NCI-H748 treated with DMSO at 0.1 percent for 48 hours (cell line): ENCODE measurements at places on chromosomes 11 and 22.

DNA sequence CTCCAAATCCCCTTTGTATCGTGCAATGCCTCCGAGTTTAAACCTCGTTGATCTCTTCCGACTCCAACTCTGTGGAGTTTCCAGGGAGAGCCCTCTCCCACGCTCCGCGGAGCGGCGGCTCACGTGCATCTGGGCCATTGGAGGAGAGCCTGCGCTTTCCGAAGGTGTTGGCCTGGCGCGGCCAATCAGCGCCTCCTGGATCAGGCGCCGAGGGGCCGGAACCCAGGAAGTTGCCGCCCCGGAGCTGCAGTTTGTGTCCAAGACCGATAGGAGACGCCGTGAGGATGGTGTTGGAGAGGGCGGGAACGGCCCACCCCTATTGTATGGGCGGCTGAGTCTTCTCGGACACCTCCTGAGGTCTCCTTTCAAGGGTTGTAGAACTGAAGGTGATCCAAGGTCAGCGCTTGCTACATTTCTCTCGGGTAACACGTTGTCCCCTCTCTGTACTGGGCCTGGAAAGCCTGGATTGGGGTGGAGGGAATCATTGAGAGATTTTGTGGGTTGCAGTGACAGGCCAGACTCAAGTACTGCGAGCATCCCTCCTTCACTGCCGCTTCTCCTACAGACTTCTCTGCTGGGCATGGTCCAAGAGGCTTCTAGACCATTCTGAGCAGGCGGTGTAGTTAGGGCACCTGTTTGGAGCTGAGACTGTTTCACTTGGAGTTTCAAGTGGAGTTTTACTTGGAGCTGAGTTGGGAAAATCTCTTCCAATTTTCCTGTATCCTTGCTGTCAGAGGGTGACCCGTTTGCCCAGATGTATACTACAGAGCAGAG is 1.7 kb downstream of the ADAMTS15 start:
- no peak for DNase-seq

DNA sequence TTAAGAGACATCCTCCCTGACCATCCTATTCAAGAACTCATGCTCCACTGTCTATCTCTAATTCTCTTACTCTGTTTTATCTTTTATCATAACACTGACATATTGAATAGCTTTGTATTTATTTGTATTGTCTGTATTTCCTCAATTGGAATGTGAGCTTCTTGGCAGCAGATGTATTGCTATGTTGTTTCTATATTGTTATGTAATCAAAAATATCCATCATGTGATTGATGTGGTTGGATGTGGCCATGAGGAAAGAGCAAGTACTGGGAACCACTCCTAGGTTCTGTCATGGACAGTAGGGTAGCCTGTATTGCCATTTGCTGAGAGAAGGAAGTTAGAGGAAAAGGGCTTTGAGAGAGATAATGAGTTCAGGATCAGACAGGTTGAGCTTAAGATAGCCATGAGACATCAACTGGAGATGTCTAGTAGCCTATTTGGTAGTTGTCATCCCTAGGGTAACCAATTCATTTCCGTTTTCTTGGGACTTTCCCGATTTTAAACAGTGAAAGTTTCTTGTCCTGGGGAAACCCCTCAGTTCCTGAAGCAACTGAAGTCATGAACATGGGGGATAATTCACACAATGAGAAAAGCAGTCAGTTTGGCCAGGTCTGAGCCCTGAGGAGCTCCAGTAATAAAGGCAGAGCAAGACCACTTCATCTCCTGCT is 404.5 kb downstream of the INSC start:
- no peak for DNase-seq

DNA sequence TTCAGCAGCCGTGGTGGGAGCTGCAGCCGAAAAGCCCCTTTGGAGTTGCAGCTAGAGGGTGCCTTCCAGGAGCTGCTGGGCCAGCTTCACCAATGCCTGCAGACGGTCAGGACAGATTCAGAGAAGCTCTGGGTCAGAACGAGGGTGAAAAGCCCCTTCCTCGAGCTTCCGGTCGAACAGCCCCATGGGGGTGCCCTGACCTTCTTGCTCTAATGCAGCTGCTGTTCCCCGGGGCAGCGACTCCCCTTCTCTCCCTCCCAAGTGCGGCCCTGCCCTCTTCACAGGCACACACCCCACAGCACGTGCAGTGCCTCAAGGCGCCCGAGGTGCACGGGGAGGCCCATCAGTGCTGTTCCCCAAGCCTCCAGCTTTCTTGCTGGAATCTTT is 9.6 kb upstream of the IFITM3 start:
- no peak for DNase-seq

DNA sequence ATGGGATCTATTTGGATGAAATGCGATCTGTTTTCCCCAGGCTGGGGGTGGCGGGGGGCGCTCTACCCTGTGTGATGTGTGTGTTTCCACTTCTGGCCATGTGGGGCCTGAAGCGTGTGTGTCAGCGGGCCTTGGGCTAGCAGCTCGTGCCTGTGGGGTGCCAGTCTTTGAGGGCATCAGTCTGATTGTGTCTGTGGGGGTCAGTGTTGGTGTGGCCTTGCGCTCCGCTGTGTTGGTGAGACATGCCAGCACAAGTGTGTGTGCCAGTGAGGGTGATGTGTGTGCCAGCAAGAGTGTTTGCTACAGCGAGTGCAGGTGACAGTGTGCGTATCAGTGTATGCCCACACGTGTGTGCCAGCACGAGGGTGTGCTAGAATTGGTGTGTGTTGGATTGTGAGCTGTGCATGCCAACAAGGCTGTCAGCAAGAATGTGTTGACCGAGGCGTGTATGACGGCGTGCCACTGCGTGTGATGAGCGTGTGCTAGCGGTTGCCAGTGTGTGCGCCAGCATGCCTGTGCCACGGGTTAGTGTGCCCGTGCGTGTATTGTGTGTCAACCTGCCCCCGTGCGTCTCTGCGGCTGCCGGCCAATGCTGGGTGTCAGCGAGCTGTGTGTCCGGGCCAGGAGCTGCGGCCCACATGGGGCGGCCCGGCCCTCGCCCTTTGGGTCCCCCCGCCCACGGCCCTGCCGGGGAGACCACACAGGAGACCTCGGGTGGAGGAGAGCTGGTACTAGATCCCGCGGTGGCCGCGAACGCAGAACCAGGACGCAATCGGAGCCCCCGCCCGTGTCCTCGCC is 519 bp downstream of the ARRB1 start:
- DNase-seq = no peak

DNA sequence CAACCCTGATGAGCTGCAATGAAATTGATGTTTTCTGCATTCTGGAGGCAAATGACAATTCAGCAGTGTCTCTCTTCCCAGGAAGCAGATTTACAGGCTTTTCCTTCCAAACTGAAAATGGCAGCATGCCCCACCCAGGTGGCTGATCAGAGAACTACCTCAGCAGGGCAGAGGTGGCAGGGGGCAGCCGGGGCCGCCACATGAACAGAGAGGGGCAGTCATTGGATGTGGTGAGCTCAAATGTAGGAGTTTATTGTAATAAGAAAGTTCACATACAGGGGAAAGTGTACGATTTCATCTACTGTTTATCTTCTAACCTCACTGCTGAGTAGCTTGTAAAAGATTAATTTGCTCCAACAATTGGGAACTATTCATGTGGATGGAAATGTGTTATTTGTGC is 15.7 kb upstream of the PARVA start:
- DNase-seq = peak; percentile 20

- DNase-seq = no peak
Measured at GRCh38 chr11:41713030-41713429, 253.6 kb upstream of the LRRC4C start.

DNA sequence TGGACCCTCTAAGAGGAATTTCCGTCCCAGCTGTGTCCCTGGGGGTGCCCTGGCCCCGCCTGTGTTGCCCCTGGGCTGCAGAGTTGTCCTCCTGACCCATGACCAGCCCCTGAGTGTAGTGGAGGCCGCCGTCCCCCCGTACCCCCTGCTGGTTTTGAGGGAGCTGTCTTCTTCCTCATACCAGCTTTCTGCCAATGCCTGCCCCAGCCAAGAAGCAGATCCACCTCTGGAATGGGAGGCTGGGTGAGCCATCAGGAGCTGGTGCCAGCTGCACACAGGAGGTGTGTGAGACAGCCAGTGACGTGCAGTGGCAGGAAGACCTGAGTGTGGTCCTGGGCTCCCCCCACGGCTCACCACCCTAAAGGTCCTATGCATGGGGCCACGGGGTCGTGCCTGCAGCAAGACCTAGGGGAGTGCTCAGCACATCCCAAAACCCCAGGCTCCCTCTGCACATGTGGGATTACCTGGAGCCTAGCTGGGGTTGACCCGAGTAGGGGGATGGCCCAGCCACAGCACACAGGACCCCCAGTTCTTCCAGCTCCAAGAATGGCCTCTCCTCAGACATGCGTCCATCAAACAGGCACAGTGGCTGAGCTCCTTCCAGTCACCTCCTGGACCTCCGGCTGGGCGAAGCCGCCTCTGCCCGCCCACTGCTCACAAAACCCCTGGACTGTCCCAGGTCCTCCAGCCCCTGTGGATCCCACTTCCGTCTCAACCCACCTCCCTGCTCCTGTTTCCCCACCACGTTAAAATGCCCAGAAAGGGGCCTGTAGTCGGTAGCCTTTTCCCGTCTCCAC is 647.6 kb downstream of the BRD1 start:
- DNase-seq = no peak

- no peak for DNase-seq
Measured at GRCh38 chr22:23233084-23233531, 52.8 kb downstream of the BCR start.

- DNase-seq = no peak
Measured at GRCh38 chr22:25142102-25142501, 57.6 kb upstream of the CRYBB3 start.

DNA sequence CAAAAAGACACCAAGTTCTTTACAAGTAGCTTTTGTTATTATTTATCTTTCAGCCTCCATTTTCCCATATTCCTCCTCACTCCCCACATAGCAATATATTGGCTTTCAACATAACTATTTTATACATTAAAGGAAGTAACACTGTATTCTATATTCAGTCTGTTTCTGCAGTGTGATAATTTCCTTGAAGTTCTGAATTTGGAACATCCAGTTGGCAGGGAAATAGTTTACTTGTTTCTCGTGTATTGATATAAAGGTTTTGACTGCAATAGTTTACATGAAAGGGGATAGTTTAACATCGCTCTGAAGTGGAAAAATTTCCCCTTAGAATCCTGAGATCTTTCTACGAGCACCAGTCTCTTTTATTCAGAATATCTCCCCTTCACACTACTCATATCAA is 341.5 kb upstream of the ANO3 start:
- no peak for DNase-seq

- no peak for DNase-seq
Measured at GRCh38 chr11:58739725-58740430, 8.1 kb upstream of the GLYAT start.

GRCh38 chr11:60281485-60281884 is 1.0 kb downstream of the MS4A4A start:
- DNase-seq = no peak

- no peak for DNase-seq
Measured at GRCh38 chr11:73529204-73529530, 68.7 kb downstream of the FAM168A start.

DNA sequence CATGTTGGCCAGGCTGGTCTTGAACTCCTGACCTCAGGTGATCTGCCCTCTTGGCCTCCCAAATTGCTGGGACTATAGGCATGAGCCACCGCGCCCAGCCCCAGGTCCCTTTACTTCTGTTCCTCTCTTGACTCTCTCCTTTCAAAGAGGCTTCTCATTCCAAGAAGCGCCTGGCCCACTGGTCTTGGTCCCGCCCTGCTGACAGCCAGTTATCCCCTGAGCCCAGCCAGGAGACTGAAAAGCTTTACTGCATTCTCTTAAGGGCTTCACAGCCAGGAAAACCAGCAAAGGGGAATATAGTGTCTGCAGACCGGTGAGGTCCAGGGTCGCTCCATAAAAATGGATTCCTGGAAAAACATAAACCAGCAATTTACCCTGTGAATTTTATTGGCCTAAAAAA is 68.3 kb downstream of the NFAM1 start:
- no peak for DNase-seq

- DNase-seq = no peak
Measured at GRCh38 chr11:116777056-116777455, 4.3 kb upstream of the BUD13 start.

- no peak for DNase-seq
Measured at GRCh38 chr11:1224111-1224490, 1.2 kb downstream of the MUC5B start.

- DNase-seq = peak; percentile 25
Measured at GRCh38 chr22:22463855-22464540, 44.5 kb downstream of the ZNF280B start.

DNA sequence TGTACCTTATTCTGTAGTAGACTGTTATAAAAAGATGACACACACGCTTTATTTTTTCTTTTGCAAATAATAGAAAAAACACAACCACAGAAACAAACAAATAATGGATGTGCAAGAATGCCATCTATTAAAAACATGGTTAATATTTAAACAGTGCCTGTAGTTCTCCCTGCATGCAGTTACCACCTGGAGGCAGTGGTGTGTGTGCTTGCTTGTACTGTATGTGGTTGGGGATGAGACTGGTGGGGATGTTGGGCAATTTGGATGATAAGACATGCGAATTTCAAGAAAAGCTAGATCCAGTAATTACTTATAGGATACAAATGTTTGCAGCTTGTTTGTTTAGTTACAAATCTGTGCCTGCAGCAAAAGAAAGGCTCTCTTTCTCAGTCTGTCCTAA is 3.6 kb downstream of the C11orf87 start:
- DNase-seq = no peak

- no peak for DNase-seq
Measured at GRCh38 chr22:50016988-50017700, 4.6 kb upstream of the IL17REL start.

- DNase-seq = no peak
Measured at GRCh38 chr11:131640320-131640719, 269.9 kb downstream of the NTM start.

GRCh38 chr11:57761301-57762234 is at the start of gene CTNND1:
CTNND1 (plus strand) TSS chr11:57761802; CDS start chr11:57791479, 29,677 bp downstream.
- DNase-seq = peak; percentile 89

- no peak for DNase-seq
Measured at GRCh38 chr22:44055805-44056204, 31.7 kb downstream of the PARVB start.

- no peak for DNase-seq
Measured at GRCh38 chr22:20591660-20592310, 84.4 kb downstream of the MED15 start.

DNA sequence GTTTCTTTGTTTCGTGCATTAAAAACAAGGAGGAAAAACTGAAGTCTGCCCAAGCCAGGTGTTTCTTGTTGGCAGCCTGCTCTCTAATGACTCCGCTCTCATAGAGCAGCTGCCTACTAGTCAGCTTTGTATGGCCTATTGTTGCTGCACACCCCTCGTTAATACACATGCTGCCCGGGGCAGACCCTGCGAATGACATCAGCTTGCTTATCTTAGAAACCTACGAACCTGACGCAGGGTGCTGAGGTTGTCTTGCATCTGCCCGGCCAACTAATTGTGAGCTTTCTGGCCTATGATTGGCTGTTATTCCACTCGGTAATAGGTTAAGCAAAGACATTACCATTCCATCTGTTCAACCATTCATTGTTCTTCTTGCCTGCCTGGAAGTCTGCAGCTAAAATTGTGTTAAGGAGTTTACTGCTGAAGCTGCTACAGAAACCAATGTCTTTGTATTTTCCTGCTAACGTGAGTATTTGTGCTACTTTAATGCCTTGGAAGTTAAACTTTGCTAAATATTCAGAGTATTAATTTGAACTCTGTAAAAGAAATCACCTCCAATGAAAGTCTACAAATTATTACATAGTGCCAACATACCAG is 37.5 kb downstream of the ZC3H12C start:
- DNase-seq = peak; percentile 92
